SW 1271 (cell line): ENCODE measurements at places on chromosomes 4 and X.
A peak's percentile ranks its signal among the peaks of the same experiment; 100 is the strongest.

- no peak for DNase-seq
Measured at GRCh38 chr4:1049591-1049905, 38.1 kb downstream of the FGFRL1 start.

DNA sequence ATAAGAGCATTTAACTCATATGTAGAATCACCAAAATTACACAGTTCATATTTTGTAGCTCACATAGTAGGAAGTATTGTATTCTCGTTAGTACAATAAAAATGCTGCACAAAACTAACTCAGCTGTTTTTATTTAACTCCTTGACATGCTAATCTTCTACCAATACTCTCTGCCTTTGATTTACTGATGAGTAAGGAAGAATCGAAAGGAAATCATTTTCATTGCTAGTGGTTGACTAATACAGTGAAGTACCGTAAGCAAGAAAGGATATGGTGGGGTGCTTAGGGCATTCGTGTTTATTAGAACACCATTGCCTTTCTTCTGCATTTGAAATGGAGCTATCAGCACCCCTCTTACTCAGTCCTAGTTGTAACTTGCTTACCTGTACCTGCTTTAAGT lies 1239.1 kb upstream of the TENM3 start:
- no peak for DNase-seq

DNA sequence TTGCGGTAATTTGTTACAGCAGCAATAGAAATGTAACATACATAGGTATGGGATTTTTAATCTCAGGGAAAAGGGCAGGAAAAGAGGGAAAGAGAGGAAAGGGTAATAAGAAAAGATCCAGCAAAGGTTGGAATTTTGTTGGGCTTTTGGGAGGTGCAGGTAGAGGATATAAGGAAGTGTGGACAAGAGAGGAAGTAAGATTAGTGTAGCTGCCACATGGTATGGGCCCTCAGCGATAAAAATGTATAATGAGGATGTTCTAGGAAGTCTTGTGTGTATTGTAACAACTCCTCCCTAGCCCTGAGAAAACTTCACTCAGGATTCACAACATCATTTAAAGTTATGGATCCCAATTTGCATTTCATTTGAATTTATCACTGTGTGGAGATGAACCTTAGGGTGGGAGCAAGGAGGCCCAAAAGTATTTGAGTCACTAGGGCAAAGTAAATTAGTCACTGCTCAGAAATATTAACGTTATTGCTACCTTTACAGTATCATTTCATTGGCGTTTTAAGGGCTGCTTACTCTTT lies 2.8 kb upstream of the IL21 start:
- no peak for DNase-seq

- DNase-seq: no peak
Measured at GRCh38 chr4:41307638-41308037, 50.9 kb downstream of the UCHL1 start.

DNA sequence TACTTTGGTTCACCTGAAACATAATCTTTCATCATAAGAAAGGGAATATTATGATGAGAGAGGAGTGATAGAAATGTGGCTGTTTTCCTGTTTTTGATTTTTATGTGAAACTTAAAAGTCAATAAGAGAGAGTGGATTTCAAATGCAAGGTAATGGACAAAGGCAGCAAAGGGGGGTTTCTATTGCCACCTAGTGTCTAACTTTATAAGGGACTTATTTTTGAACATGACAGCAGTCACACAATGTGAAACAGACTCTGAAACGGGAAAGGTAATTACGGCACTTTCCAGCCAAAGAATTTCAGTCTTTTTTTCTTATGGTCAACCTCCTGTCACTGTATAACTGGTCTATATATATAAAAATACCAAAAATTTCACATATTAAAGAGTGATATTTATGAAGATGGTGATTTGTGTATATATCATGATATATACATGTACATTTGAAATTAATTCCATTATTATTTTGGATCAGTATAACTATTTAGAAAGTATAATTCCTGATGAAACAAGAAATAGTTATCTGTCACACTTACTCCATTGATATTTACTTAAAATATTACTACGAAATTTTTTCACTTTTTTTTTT lies 127.1 kb downstream of the FBXO8 start:
- DNase-seq: peak; percentile 39

GRCh38 chr4:150525321-150525868 lies 56.6 kb upstream of the MAB21L2 start:
- no peak for DNase-seq

DNA sequence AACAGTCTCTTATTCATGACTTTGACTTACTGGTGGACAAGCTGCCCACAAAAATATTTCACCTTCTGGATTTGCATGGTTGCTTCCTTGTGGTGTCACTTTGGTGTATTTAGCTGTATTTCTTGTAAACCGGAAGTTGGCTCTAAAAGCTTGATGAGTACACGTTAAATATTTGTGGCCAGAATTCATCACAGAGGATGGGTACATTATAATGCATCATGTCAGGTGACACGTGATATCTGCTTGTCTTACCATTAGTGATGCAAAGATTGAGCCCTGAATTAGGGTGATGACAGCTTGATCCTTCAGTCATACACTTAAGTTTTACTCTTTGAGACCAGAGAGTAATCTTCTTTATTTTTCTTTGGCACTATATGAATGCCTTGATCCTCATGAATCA lies 188.3 kb upstream of the RPS6KA3 start:
- no peak for DNase-seq

- DNase-seq: no peak
Measured at GRCh38 chr4:38935391-38936073, 67.9 kb downstream of the FAM114A1 start.

- DNase-seq: no peak
Measured at GRCh38 chr4:186104890-186105646, 564 bp downstream of the FAM149A start.

GRCh38 chr4:5051278-5052203 lies at the start of gene STK32B:
STK32B (plus strand) TSS chr4:5051480.
- peak; percentile 31 for DNase-seq

DNA sequence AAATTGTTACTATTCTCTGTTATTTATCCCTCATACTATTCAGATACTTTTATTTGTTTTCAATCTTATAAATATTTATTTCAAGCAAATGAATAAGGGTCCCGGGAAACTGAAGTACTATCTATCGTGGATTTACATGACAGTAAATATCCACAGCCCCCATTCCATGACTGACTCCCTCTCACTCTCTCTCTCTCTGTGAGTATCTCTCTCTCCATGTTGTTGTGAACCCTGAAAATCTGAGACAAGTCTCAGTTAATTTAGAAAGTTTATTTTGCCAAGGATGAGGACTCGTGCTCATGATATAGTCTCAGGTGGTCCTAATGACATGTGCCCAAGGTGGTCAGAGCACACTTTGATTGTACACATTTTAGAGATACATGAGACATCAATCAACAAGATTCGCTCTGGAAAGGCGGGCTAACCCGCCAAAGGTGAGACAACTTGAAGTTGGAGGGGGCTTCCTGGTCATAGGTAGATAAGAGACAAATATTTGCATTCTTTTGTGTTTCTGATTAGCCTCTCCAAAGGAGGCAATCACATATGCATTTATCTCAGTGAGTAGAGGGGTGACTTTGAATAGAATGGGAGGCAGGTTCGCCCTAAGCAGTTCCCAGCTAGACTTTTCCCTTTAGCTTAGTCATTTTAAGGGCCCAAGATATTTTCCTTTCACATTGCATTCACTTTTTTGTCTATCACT lies 986.4 kb downstream of the NLGN4X start:
- DNase-seq: no peak

GRCh38 chr4:91754716-91755115 lies 549.0 kb upstream of the GRID2 start:
- DNase-seq: no peak

DNA sequence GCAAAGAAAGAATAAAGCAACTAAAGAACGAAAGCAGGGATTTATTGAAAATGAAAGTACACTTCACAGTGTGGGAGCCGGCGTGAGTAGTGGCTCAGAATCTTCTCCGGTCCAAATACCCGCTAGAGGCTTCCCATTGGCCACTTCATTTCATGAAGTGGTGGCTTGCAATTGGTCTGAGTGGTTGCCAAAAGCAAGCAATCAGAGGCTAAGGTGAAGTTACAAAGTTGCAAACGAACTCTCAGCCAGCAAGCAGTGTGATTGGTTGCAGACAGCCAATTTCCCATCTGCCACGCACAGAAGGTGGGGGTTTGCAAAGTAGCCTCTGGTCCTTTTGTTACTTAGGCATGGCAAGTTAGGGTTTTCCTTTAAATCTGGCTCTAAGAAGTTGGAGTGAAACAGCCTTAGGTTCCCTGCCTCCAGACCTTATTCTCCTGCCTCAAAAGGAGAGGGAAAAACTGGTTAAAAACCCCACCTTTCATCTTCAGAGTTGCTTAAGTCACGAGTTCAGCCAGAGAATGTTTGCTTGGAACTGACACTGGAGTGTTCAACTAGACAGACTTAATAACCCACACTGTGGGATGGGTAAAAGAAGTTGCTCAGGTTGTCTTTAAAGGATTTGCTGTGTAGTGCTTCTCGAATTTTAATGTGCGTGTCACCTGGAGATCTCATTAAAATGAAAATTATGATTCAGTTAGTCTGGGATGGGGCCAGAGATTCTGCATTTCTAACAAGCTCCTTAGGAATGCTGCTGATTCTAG lies 6.9 kb upstream of the CLOCK start:
- no peak for DNase-seq

DNA sequence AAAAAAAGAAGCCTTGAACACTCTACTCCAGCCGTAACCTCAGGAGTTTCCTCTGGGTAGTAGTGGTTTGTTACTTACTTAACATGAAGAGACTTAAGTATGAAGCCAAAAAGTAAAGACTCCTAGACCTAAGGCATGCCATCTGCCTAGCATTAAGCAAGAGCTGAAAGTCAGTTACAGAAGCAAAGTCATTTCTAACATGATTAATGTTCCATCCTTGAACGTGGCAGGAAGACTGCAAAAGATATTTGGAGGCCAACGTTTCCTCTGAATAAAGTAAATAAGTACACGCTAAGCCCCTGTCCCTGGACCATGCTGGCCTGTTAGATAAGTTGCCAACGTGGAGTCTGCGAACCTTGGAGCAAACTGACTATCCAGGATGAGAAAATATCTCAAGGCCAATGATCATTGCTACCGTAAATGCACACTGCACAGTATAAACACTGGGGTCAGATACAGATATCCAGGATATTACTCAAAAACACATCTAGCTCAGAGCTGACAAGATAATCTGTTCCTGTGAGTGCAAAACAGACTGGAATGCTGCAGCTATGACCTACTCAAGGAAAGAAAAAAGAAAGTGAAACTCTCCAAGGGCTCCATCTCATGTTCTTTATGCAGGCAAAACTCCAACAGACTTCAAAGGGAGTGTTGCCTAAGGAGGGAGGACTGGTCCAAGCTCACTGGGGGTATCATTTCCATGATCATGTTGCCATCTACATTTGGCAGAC lies 255.8 kb downstream of the COL25A1 start:
- no peak for DNase-seq

DNA sequence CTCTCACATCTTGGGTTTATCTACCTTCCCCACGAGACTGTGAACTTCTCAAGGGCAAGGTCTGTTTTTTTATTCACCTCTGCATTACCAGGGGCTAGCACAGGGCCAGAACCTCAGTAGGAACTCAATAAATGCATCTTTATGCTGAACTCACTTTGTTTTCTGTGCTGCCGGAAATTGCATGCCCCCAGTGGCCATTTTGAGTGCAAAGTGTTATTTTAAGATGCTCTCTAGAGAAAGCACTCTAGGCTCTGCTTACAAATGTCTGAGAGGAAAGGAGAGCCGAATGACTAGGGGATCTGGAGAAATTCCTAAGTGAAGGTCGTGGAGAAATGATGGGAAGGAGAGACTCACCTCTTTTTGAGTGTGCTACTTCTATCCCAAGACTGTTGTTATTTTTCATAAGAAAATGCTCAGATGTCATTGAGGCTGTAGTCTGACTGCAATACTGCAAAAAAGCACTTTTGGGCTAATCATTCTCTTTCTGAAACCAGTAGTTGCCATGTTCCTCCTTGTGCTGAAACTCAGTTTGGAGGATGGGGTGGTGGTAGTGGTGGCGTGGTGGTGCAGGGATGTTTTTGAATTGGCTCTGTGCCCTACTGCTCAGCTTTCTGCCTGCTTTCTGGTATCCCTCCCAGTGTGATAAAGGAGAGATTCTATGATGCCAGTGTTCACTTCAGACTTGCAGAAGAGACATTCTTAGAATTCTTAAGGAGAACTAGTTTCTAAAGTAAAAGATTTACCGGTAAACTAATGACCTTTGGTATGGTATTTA lies 41.3 kb downstream of the DOCK11 start:
- no peak for DNase-seq

- DNase-seq: no peak
Measured at GRCh38 chr4:36900446-36900987, 344.0 kb upstream of the NWD2 start.

DNA sequence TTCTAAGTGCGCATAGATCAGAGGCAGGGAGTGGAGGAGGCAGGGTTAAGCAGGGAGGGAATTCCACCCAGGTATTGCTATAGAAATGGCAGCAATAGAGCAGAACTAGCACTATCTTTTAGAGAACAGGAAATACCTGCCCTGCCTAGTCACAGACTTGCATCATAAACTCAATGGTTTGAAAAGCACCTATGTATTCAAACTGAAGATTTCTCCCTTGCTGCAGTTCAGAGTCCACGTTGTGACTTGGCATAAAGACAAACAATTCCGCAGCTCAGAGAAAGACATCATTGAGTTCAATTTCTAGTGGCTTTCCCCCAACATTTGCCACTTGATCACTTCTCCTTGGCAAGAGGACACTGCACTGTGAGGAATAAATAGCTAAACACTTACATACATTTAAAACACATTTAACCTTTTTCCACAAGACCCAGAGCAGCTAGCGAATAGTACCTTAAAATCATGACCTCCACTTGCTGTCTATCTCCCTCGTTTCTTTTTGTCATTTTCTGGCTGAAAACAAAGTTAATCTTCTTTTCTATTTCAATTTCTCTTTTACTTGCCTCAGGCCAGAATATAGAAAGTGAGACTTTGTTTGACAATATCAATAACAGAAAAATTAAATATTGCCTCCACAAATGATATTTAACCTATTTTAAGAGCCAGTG lies 42.4 kb downstream of the SLC7A11 start:
- DNase-seq: peak; percentile 33

DNA sequence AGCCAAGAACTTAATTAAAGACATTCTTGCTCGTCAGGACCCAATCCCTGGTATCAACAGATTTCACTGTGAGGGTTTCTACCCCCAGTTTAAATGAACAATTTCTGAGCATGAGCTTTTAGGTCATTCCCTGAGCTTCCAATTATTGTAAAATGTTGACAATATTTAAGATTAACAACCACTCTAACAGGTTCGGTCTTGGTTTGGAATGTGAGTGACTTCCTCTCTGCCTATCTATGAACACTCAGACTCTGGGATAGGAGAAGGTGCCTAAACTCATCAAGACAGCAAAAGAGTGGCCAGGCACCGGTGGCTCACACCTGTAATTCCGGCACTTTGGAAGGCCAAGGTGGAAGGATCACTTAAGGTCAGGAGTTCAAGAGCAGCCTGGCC lies 82.9 kb upstream of the TMEM150C start:
- no peak for DNase-seq

DNA sequence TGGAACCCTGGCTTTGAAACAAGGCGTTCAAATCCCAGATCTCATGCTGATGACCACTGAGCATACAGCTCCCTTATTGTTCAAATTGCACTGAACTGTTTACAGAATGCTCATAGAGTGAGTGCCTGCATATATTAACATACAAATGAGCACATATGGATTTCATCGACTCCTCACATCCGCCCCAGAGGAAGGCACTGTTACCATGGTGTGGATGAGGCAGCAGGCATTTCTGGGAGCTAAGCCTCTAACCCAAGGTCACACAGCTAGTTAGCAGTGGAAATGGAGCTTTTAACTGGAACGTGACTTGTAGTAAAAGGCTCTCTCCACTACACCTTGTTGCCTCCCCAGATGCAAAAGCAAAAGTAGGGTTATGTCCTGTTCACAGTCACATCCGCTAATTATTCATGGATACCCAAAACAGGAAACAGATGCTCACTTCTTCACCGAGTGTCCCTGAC lies 289.7 kb downstream of the STK32B start:
- no peak for DNase-seq
